ENCODE measurements at places on chromosomes 3 and 15.

GRCh38 chr3:147945968-147946519, 536.9 kb downstream of the ZIC1 start:
- DNase-seq: peak; percentile 24

DNA sequence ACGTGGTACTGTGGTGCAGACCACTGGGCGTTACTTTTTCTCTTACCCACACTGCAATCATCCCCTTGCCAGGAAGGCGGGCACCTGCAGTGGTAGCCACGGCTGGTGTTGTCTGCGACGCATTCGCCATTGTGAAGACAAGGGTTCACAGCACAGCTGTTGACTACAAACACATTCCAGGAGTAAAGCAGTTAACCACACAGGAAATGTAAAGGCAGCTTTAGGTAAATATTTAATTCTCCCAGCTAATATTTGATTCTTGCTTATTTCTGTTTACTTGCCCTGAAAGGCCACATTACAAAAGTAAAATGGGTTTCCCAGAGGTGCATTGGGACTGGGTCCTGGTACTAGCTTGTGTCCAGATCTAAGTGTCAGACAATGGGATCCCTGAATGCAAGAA, 45.4 kb downstream of the HEG1 start:
- DNase-seq: peak; percentile 47

- DNase-seq: no peak
These were observed 18.4 kb downstream of the THOC7 start for GRCh38 chr3:63845215-63845614.

- no peak for DNase-seq
These were observed 23.5 kb downstream of the TMOD2 start for GRCh38 chr15:51774916-51775315.

DNA sequence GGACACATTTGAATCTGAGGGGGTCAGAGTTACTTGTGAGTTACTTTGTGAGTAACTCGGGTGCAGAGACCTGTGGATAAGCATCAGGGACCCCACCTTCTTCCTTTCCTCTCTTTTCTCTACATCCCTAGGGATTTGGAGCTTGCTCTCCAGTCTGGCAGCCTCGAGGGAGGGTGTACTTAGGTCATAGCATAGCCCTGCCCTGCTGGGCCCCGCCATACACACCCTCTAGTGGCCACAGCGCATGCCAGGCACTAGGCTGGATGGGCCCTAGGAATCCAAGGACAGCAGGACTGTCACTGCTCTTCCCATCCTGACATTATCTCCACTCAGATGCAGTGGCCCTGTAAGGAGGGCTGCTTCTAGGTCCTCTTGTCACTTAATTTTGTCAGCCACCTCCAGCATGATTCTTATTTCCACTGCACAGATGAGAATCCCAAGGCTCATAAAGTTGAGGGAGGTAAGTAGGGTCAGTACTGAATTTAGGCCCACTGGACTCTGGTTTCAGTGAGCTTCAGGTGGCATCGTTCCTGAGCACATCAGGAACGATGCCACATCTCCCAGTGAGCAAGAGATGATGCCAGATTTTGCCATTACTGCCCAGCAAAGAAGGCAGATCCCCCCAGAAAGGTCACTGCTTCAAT, 3.6 kb upstream of the SMAD6 start:
- peak; percentile 67 for DNase-seq

All from HepG2 (cell line).